ENCODE measurements at places on chromosomes 11 and 22.

DNA sequence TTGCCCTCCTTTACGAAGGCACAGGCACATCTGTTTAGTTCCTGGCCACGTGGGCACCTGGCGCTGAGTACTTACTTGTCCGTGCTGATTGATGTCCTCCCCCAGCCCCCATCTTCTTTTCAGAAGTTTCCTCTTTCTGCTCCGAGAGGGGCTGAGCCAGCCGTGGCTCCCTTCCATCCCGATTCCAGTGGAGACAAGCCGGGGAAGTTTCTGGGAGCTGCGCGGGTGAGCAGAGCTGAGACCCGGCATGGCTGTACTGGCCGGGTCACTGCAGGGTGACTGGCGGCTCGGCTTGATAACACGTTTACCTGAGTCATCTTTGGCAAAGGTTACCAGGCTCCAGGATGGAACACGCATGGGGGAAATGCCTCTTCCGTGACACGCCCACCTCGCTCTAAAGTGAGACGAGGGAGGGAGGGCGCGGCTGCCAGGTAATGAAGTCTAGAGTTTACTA, 45.4 kb upstream of the ATXN10 start:
- DNase-seq, result no peak

GRCh38 chr11:115437902-115438575, 66.2 kb downstream of the CADM1 start:
- peak; percentile 29 for DNase-seq

DNA sequence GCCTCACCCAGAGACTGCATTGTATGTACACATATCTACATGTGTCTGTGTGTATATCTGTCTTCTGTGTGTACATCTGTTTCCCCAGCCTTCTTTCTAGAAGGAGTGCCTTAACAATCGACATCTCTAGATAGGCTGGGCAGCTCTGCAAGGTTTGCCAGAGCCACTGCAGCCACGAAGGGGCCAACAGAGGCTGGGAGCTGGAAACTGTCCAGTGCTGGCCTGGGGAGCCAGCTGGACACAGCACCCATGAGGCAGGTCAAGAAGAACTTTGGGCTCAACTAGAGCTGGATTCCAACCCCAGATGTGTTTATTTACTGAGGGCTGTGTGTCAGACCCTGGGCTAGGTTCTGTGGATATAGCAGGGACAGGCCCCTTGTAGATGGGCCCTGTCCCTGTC, 3.3 kb downstream of the SGSM1 start:
- no peak for DNase-seq

- no peak for DNase-seq
These were observed 17.4 kb downstream of the ARHGAP1 start for GRCh38 chr11:46682773-46683752.

DNA sequence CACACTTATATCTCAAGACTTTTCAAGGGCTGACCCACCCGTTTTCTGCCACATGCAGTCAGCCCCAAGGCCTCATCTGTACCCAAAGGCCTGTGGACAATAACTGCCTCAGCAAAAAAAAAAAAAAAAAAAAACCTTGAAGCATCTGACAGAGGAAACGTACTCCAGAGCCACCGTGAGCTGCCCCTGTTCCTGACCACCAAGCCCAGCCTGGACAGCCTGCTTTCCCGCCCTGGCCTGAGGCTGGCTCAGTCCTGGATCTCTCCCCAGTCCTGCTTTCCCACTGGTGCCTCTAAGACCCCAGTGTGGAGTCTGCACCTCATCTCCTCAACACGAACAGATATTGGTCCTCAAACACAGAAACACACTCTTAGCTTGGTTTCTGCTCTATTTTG, 66.5 kb downstream of the SLC35F2 start:
- DNase-seq, result no peak

DNA sequence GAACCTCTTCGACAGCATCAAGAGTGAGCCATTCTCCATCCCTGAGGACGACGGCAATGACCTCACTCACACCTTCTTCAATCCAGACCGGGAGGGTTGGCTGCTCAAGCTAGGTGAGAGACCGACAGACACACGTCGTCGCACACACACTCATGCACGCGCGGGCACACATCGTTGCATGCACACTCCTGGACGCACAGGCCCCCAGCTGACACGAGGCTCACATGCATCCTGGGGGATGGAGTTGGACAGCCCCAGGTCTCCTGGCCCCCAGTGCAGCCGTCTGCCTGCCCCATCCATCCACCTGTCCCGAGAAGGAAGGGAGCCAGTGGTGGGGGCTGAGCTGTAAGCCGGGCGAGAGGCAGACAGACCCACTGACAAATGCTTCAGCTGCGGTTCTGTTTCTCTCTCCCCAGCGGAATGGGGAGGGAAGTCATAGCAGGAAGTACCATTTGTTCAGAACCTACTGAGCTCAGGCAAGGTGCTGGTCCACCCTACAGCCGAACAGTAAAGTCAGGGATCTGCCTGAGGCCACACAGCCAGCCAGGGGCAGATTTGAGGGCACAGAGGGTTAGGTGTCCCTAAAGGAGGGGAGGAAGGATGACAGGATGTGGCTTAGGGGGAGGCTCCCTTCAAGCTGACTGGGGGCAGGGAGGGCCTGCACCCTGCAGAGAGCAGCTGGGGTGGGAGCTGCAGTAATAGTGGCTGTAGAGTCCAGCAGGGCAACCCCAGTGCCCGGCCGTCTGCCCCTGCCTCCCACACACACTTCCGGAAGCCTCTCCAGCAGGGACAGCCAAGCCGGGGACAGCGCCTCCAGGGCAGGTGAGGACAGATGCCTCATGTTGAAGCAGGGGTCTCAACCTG, 27.1 kb downstream of the CYTH4 start:
- DNase-seq, result no peak

DNA sequence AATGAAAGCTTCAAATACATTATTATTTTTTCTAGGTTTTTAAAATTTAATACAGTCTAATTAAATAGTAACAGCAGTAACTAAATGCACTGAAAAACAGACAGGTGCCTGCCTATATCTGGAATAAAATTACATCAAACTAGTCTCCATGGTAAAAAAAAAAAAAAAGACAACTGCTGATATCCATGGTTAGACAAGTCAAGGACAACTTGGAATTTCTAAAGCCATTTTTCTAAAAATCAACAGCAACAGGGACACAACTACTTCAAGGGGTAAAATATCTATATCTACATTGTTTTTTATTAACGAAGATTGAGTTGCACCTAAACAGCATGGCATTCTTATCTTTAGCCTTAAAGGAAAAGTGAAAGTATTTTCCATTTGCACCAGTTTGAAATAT, 74.7 kb upstream of the VPREB1 start:
- no peak for DNase-seq

DNA sequence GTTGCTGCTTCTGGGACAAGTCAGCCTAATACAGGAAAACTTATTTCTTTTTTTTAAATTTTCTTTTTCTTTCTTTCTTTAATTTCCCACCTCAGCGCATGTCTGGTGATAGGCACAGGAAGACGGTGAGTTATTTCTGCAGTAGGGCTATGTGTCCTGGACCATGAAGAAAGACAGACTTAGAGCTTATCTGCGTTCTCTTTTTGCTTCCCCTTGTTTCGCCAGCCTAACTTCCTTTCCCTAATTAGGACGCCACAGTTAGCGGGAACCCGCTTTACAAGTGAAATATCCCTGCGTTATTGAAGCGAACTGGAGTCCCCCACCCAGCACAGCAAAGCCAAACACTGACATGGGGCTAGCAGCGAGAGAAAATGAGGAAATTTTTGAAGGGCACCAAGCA, 8.6 kb downstream of the OR6M1 start:
- no peak for DNase-seq

DNA sequence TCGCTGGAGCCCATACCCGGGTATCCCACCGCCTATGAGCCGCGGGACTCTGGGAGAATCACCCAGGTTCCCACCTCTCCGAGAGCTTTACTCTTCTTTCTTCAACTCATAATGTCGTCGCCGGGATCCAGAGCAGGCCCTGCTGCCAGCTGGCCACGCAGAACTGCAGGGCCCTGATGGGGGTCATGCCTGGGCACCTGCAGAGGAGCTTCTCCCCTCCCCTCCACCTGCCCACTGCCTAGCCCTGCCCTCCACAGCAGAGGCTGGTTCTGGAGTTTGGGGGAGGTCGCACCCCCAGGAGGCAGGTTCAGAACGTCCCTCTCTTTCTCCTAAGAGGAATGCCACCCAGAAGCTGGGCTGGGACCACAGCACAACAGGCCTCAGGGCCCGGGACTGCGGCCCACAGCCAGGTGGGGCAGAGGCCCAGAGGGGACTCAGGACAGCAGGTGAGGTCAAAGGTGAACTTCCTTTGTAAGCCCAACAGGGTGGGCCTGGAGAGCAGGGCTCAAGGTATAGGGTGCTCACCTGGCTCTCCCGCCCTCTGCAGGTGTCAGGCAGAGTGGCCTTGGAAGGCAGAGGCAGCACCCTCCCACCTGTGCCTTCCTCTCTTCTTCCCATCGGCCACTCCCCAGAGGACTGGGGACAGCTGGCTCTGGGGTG, 1.9 kb downstream of the SLC25A45 start:
- no peak for DNase-seq

DNA sequence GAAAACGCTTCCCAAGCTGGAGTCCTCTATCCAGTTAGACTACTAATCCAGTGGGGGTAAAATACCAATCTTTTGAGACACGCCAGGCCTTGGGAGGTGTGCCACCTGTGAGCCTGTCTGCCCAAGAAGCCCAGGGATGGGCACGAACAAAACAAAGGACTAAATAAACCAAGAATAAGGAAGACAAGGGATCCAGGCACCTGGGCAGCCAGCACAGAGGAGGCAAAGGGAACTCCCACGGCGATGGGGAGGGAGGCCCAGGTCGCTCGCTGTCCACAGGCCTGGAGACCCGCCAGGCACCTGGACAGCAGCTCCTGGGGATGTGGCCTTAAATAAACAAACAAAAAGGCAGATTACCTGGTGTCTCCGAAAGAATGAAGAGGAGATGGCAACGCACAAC, 31.4 kb downstream of the LRFN4 start:
- no peak for DNase-seq

GRCh38 chr22:25777870-25778269, 35.9 kb downstream of the MYO18B start:
- peak; percentile 50 for DNase-seq

- no peak for DNase-seq
These were observed 89.1 kb downstream of the BRD1 start for GRCh38 chr22:49738566-49738965.

DNA sequence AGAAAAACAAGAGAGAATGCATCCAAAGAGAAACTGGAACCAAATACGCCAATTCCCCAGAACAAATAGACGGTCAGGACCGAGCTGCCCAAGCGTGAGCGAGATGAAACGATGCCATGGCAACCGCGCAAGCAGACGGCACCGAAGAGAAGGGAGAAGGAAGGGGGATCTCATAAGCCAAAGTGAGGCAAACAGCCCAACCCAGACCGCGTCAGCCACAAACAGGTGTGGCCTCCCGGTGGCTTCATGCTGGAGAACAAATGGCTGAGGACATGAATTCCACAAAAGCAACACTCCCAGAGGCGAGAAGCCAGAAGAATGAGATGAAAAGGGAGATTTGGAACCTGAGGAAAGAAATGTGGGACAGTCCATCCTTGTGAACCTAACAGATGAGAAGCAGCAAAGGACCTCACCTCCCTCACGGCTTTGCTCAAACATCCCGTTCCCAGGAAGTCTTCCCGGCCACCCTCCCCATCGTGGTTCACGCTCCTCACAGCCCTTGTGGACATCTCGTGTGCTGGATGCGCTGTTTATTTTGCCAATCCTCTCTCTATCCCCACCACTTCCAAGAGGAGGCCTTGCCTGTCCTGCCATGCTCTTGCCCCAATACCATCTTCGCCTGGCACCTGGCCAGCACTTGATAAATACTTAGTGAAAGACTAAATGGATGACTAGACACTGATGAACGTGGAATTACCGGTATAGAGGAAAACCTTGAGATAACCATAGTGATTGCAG, 89.1 kb upstream of the RTL6 start:
- no peak for DNase-seq

DNA sequence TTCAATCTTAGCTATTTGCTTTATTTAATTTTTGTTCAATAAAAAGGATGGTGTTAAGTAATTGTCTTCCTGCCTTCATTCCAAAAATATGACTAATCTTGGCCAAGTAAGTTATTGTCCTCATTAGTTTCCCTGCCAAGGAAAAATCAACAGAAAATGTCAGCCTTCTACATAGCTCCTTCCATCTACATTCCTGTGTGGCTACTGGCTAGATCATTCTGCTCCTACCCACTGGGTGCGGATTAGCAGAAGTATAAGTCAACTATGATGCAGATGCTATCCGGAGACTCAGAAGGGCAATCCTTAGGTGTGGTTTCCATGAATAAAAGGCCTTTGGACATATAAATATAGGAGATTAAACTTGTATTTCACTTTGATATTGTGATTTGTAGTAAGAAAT, 154.4 kb downstream of the SBF2 start:
- DNase-seq, result no peak

DNA sequence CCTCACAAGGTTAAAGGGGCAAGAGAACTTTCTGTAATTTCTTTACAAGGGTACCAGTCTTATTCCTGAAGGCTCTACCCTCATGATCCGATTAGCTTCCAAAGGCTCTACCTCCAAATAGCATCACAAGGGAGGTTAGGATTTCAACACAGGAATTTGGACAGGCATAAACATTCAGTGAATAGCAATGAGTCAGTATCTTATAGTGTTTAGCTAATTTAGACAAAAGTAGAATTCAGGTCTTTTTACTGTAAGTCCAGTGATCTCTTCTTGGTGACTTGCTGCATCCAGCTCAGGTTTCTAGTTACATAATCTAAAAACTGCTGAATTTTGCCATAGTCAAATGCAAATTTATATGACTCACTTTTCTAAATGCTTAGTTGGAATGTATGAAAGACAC, 1995.6 kb upstream of the RAG2 start:
- DNase-seq, result no peak

DNA sequence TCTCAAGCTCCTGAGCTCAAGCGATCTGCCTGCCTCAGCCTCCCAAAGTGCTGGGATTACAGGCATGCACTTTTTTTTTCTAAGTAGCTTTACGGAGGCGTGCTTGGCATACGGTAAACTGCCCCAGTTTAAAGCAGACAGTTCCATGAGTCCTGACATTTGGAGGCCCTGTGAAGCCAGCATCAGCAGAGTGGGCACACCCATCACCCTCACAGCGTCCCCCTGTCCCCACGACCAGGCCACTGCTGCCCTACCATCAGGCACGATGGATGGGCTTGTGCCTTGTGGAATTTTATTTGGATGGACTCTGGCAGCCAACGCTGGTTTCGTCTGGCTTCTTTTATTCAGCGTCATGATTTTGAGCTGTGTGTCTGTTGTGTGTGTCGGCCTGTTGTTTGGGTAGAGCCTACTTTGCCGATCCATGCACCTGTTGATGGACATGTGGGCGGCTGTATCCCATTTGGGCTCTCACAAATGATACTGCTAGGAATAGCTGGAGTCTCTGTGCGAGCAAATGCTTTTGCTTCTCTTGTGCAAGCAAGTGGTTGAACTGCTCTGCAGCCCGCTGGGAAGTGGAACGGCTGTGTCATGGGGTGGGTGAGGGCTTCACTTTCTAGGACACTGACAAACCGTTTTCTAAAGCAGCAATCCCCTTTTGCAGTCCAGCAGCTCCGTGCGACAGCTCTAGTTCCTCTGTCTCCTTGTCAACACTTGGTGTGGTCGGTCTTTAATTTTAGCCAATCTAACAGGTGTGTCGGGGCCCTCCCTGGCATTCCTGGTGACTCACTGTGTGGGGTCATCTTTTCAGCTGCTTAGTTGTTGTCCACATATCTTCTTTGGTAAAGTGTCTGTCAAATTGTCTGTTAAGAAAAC, 23.8 kb downstream of the KCNQ1 start:
- DNase-seq, result peak; percentile 48

GRCh38 chr11:17640493-17641164, 78.7 kb upstream of the MYOD1 start:
- no peak for DNase-seq
